ENCODE measurements at places on chromosomes 3 and 15.

DNA sequence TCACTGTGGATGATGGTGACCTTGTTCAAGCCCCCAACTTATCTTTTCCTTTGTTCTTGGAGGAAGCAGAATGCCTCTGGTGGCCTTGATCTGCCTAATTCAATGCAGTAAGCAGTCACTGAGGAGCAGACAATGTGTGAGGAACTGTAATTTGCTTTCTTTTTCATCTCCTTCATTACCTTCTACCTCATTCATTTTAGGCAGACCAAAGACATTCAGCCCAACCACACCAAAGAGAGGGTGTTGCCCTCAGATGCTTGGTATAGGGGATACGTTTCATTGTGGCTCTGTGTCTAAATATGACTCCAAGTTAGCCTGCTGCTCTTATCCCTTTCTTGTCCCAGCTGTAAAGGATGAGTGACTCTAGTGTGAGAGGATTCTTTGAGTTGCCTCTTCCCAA is 15.3 kb downstream of the EXOSC7 start:
- DNase-seq = no peak

- no peak for DNase-seq
Measured at GRCh38 chr3:14801031-14801430, 17.7 kb upstream of the FGD5 start.

- DNase-seq = no peak
Measured at GRCh38 chr15:25418202-25418601, 20.6 kb downstream of the UBE3A start.

DNA sequence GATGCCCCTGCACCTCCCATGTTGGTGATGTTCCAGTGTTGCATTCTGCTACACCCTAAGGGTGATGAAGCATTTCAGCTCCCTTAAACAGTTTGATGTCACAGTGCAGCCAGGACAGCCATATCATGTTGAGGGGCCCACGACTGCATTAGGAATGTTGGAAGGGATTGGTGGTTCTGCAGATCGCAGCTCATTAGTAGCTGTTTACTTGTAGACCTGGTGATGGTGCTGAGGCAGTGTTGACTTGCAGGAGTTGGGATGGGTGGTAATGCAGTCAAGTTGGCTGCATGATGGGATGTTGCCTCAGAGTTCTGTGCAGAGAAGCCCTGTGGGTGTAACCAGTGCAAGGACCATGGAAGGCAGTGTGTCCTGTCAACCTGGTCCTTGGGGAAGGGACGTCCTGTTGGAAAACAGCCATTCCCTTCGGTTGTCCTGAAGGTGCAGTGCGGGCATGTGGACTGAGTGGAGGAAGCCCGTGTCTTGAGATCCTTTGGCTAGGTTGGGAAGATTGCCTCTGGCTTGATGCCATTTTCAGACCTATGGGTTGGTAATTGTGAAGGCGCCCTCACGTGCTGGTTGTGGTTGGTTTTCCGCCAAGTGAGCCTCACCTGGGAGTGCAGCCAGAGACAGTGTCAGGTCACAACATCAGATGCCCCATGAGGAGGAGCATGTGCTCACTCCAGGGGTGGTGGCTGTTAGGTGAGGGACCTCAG is 100.7 kb downstream of the SNRPN start:
- no peak for DNase-seq
